Right renal cortex interstitium (tissue), 3 donors: ENCODE measurements at places on chromosomes 1 and 21. TPM values are rescaled to one million over a fixed set of nuclear protein-coding genes. Genes with fewer than 3 reads are reported as not detected.

GRCh38 chr1:7650801-7651200 is 120.3 kb upstream of the VAMP3 start:
- no peak for DNase-seq

DNA sequence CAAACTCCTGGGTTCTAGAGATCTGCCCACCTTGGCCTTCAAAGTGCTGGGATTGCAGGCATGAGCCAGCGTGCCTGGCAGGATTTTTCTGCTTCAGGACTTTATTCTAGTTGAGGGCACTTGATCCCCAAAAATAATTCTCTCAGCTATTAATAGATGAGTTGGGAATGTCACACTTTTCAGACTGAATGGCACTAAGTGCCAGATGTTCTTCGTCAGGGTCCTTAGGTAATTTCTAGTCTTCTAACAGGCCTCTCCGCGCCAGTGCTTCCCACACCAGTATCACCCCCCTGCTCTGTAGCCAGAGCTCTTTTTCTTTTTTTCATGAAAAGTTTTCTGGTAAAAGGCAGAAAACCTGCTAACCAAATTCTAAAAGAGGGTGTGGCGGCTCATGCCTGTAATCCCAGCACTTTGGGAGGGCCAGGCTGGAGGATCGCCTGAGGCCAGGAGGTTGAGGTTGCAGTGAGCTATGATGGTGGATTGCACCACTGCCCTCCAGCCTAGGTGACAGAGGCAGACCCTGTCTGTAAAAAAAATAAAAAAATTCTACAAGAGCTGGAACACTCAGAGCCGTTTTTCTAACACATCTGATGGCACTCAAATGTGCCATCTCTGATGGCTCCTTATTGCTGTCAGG is 6.1 kb upstream of the SARS1 start:
- no peak for DNase-seq

TMIGD3 gene
- 1.8 TPM for polyA plus RNA-seq

IFI16 gene
- polyA plus RNA-seq = 67.2 TPM

GRCh38 chr1:162724583-162725120 is 65.8 kb upstream of the HSD17B7 start:
- no peak for DNase-seq

DNA sequence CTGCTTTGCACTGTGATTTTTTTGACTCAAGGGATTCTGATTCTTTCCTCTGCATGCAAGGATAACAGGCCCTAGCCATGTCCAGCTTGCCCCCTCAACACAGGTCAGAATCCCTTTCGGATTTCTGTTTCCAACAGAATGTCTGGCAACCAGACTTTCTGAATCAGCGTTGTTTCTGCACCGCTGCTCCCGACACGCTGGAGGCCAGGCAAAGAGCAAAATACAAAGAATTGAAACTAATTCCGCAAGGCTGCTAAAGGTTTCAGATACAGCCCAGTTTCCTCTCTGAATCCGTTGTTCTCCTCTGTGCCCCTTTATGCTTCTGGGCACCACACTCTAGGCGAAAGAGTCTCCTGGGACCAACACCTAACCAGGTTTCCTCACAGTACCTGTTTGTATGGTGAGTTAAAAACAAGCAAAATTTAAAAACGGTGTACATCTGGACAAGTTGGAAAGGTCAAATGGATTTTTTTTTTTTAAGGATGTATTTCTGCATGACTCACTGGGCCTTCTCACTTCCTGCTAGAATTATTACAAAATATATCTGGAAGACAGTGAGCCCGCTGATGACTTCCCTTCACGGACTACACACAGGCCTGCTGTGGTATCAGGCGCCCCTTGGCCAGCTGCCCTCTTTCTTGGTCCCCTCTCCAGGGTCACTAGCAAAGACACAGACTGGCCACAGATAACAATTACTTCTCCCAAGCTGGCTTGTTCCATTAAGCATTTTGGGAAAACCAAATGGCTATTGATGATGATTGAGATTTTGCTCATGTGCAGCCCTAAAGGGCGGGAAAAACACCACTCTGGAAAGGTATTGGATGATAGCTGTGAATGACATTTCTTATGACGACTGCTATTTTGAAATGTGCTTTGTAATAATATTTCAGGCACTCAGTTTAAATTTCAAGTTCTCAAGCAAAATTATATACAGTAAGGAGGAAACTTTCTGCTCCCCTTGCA is 118.3 kb downstream of the TGFB2 start:
- DNase-seq = no peak

DNA sequence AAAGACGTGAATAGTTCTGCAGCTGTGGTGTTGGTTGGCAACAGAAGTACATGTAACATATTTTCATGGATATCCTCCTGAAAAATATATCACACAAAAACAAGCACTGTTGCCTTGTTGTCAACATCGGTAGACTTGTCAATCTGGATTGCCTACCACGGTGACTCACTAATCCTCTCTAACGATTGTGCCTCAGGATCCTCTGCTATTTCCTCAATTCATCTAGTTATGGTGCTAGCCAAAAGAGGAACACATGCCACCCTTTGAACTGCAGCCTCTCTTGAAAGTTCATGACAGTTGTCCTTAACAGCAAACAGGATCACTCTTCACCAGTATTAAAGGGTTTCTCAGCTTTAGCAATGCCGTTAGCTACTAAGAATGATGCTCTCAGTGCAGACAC is 25.7 kb downstream of the RASAL2 start:
- DNase-seq = no peak

SLC45A3 gene
- polyA plus RNA-seq = 8.2 TPM

GRCh38 chr1:59156051-59156450 is 140.8 kb upstream of the FGGY start:
- no peak for DNase-seq

DNA sequence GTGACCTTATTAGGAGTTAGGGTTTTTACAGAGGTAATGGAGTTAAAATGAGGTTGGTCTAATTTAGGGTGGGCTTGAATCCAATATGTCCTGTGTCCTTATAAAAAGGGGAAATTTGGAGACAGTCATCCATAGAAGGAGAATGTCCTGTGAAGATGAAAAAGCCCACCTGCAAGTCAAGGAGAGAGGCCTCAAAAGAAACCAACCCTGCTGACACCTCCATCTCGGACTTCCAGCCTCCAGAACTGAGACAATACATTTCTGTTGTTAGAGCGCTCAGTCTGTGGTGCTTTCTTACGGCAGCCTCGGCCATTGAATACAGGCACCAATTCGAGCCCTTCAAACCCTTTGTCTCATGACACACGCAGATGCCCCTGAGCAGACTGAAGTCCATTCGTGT is 43.8 kb downstream of the ACTA1 start:
- no peak for DNase-seq

- no peak for DNase-seq
These were observed 14.2 kb upstream of the PCBP3 start for GRCh38 chr21:45629046-45629981.

DNA sequence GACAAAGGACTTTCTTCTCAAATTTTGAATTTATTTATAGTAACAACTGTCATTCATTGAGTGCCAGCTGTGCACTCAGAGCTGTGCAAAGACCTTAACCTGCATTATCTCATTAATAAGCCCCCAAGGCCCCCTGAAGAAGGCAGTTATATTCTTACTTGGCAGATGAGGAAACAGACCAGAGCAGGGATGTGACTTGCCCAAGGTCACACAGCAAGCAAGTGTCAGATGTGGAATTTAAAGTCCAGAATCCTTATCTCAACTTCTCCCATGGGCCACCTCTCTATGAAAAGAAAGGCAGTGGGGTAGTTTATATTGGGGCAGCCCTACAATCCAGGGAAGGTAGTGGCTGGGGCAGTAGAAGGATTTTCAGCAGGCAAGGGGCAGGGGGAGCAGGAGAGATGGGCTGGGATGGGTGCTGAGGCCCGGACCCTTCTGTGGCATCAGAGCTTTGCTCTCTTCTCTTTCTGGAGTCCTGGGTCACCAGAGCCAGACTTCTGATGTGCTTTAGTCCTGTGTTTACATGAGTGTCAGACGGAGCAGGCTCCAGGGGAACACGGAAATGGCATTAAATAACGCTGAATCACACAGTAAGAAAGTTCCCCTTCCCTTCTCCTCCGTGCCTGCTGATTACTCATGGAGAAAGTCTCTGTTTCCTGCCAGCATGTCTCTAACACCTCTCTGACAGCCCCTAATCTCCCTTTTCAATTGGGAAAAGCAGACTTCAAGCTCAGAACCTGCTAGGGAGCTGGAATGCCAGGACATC is 39.5 kb downstream of the EPHB2 start:
- no peak for DNase-seq

DNA sequence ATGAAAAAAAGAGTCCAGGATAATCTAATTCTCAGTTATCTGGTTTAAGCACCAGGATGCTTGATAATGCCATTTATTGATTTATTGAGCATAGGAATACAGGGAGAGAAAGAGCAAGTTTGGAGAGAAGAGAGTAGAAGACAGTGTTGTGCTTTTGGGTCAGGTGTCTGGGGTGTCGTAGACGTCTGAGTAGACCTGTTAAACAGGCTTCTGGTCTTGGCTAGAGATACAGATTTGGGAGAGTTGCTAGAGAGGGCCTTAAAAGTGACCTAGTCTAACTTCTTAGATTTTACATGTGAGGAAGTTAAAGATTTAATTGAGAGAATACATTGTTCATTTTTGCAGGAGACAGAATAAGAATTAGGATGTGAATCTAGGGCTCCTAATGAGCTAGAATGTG is 34.3 kb downstream of the CNST start:
- DNase-seq = no peak

GRCh38 chr1:87399264-87399663 is 70.6 kb downstream of the LMO4 start:
- no peak for DNase-seq

- no peak for DNase-seq
These were observed 72.6 kb downstream of the TENT5C start for GRCh38 chr1:117678246-117678977.

DNA sequence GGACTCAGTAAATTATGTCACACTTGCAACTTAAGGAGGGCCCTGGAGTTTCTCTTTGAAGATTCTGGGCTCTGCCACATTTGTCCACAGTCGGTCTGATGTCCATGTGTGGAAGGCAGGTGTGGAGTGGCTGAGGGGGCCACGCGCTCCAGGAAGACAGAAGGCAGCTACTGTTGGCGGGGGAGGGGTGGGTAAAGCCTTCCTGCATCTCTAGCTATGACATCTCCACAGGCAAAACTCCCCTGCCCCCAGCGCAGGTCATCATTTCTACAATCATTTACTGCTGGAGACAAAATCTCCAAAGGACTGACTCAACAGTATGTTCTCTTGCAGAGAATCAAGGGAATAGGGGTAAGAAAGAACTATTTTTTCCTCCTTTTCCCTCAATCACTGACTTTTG is 11.4 kb upstream of the TSPEAR start:
- DNase-seq = no peak

CCNL2 gene
- 206 TPM for polyA plus RNA-seq

DNA sequence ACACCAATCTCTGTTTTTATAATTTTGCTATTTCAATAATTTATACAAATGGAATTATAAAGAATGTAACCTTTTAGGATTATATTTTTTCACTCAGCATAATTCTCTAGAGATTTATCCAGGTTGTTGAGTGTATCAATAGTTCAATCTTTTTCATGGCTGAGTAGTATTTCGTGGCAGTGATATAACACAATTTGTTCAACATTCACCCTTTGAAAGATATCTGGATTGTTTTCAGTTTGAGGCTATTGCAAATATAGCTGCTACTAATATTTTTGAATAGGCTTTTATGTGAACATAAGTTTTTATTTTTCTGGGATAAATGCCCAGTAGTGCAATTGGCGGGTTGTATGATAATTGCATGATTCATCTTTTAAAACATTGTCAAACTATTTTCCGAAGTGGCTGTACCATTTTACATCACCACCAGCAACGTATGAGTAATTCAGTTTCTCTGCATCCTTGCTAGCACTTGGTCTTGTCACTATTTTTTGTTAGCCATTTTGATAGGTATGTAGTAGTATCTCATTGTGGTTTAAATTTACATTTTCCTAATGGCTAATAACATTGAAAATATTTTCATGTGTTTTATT is 55.6 kb upstream of the ABCD3 start:
- no peak for DNase-seq

DNA sequence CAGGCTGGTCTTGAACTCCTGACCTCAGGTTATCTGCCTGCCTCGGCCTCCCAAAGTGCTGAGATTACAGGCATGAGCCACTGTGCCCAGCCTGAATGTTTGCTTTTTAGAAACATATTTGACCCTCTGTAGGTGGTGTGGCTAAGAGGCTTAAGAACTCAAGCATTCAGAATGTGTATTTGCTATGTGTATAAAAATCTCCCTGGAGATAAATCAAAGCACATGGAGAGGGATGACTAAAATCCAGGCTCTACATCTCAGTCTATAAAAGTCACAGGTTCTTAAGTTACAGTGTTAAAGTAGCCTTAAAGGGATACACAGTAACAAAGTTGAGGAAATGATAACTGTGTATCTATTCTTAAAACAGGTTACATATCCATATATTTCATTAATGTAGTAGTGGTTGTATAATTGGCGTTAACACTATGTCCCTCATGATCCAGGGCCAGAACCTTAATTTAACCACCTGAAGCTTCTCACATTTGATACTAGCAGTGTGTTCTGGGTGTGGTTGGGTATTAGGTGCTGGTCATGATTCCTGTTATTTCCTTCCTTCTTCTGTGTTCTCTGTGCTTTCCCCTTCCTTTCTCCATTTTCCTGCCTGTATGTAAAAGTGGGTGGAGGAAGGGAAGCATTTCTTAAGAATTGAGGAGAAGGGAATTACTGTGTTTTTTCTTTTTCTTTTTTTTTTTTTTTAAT is 16.2 kb downstream of the GIPC2 start:
- DNase-seq = no peak

- DNase-seq = no peak
These were observed 11.6 kb downstream of the CDC42BPA start for GRCh38 chr1:227306689-227307088.

DNA sequence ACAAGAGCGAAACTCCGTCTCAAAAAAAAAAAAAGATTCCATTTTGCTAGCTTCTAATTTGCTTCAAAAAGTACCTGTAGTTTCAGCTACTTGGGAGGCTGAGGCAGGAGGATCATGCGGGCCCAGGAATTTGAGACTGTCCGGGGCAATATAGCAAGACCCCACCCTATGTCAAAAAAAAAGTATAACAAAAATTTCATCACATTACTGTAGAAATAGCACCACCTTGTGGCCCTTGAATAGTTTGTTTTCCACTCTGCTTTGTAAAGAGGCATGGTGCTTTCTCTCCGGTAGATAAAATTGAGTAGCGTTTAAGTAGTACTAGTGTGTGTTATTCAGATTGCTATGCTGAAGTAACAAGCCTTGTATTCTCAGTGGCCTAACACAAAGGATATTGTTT is 18.2 kb upstream of the MSTO1 start:
- DNase-seq = no peak

L1TD1 gene
- polyA plus RNA-seq = 4.6 TPM
